CD8-positive, alpha-beta memory T cell (primary cell): ENCODE measurements at places on chromosomes 4 and X. TPM values are rescaled to one million over a fixed set of nuclear protein-coding genes. Genes with fewer than 3 reads are reported as not detected.

DNA sequence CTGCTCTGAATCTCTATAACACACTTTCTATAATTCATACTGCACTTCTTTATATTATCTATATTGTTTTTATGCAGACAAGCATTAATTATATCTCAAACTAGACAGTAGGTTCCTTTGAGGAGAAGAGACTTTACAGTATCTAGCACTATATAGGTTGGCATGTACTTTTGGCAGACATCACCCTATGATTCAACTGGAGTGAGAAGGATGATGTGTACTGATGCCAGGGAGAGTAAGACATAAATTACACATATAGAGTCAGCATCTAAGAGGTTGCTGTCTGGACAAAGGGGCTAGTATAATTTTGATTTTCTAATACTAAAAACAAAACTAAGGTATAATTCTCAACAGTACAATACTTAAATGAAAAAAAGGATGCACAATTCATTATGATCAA lies 5.1 kb upstream of the RBM41 start:
- no peaks in the 10 kb centered on the region for H3K4me1 ChIP-seq
- H3K4me3 ChIP-seq, result no peak overlapping the region
- no peak for DNase-seq
- no peaks in the 10 kb centered on the region for H3K36me3 ChIP-seq
- H3K27ac ChIP-seq, result no peak overlapping the region

- no peaks in the 10 kb centered on the region for H3K36me3 ChIP-seq
- H3K27me3 ChIP-seq, result no peaks in the 10 kb centered on the region
- no peaks in the 10 kb centered on the region for H3K4me1 ChIP-seq
- no peak for DNase-seq
Observed at GRCh38 chr4:8050555-8051206, 107.9 kb downstream of the ABLIM2 start.

CENPE gene
- total RNA-seq, result 22.9 TPM

GRCh38 chr4:142701017-142701416 lies 145.1 kb downstream of the INPP4B start:
- H3K36me3 ChIP-seq, result no peaks in the 10 kb centered on the region
- DNase-seq, result no peak
- H3K27me3 ChIP-seq, result no peaks in the 10 kb centered on the region
- peaks cover 94% of the 10 kb centered on the region for H3K4me1 ChIP-seq

DUSP9 gene
- 0.15 TPM for total RNA-seq

DNA sequence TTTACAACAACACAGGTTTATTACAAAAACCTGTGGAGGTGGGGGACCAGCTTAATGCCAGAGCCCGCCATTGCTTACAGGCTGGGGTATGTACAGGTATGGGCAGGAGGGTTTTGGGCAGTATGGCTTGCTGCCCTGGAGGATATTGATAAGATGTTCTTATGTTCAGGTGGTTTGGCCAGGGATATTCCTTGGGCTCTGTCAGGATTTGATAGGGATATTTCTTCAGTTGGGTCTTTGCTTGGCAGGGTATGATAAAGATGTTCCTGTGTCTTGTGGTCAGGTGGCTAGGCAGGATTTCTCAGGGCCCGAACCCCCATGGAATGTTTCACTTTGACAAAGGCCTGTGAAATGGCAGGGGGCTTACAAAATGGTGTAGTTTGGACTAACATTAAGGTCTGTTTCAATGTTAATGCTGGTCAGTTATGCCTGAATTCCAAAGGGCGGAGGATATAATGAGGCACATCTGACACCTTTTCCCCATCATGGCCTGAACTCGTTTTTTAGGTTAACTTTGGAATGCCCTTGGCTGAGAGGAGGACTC lies 3.1 kb downstream of the MGST2 start:
- H3K27me3 ChIP-seq, result no peaks in the 10 kb centered on the region
- peaks cover 9% of the 10 kb centered on the region for H3K4me1 ChIP-seq
- H3K36me3 ChIP-seq, result no peaks in the 10 kb centered on the region
- DNase-seq, result no peak
- H3K4me3 ChIP-seq, result no peak overlapping the region

- H3K27ac ChIP-seq, result no peak overlapping the region
- H3K4me1 ChIP-seq, result no peaks in the 10 kb centered on the region
- no peaks in the 10 kb centered on the region for H3K36me3 ChIP-seq
- H3K4me3 ChIP-seq, result no peak overlapping the region
- no peaks in the 10 kb centered on the region for H3K27me3 ChIP-seq
Observed at GRCh38 chrX:132501606-132502005, 12.8 kb upstream of the MBNL3 start.

DNA sequence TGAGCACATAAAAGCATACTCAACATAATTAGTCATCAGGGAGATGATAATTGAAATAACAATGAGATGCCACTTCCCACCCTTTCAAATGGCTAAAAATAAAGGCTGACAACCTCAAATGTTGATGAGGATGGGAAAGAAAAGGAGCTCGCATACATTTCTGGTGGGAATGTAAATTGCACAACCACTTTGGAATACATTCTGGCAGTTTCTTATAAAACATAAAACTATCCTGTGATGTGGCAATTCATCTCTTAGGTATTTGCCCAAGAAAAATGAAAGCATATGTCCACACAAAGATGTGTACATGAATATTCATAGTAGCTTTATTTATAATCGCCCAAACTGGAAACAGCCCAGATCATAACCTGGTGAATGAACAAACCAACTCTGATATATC lies 687 bp upstream of the ZNF275 start:
- no peaks in the 10 kb centered on the region for H3K27me3 ChIP-seq
- peak overlapping the region; percentile 41 for H3K4me3 ChIP-seq
- H3K36me3 ChIP-seq, result no peaks in the 10 kb centered on the region
- H3K4me1 ChIP-seq, result peaks cover 25% of the 10 kb centered on the region
- no peak overlapping the region for H3K27ac ChIP-seq

RTL3 gene
- total RNA-seq, result not detected

GRCh38 chr4:148539387-148539786 lies 97.2 kb upstream of the NR3C2 start:
- no peak overlapping the region for H3K27ac ChIP-seq
- H3K4me3 ChIP-seq, result no peak overlapping the region
- no peaks in the 10 kb centered on the region for H3K27me3 ChIP-seq
- DNase-seq, result no peak
- no peaks in the 10 kb centered on the region for H3K36me3 ChIP-seq

ZNF41 gene
- 11.9 TPM for total RNA-seq

- DNase-seq, result no peak
- no peak overlapping the region for H3K27ac ChIP-seq
- H3K4me3 ChIP-seq, result no peak overlapping the region
- H3K27me3 ChIP-seq, result peaks cover 24% of the 10 kb centered on the region
Observed at GRCh38 chr4:121073672-121074381, 1.5 kb upstream of the NDNF start.

DNA sequence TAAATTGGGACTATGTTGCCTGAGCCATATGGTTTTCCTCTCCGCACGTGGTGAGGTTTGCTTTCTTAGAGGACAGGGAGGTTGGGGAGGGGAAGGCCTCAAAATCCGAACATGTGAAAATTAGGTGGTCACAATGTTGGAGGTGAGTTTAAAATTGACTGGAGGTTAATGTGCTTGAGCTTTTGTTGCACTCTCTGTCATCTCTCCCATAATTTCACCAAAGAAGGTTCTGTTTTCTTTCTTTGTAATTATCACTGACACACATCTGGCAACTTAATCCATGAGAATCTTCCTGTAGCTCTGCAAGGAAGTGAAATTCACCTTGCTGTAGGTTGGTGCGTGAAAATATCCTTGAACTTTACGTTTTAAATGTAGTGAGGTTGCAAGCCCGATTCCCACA lies 225.5 kb downstream of the PDGFC start:
- no peak overlapping the region for H3K4me3 ChIP-seq
- H3K36me3 ChIP-seq, result no peaks in the 10 kb centered on the region
- no peaks in the 10 kb centered on the region for H3K27me3 ChIP-seq
- H3K27ac ChIP-seq, result no peak overlapping the region
- no peaks in the 10 kb centered on the region for H3K4me1 ChIP-seq

- H3K4me1 ChIP-seq, result no peaks in the 10 kb centered on the region
- H3K36me3 ChIP-seq, result no peaks in the 10 kb centered on the region
- no peak for DNase-seq
- no peak overlapping the region for H3K4me3 ChIP-seq
- H3K27me3 ChIP-seq, result no peaks in the 10 kb centered on the region
- no peak overlapping the region for H3K27ac ChIP-seq
Observed at GRCh38 chr4:7244331-7244665, 52.0 kb downstream of the SORCS2 start.

- H3K27me3 ChIP-seq, result no peaks in the 10 kb centered on the region
- H3K4me3 ChIP-seq, result no peak overlapping the region
- no peak for DNase-seq
- H3K27ac ChIP-seq, result no peak overlapping the region
Observed at GRCh38 chr4:183266371-183266770, 53.7 kb downstream of the CLDN22 start.

MXD4 gene
- 10.2 TPM for total RNA-seq

DNA sequence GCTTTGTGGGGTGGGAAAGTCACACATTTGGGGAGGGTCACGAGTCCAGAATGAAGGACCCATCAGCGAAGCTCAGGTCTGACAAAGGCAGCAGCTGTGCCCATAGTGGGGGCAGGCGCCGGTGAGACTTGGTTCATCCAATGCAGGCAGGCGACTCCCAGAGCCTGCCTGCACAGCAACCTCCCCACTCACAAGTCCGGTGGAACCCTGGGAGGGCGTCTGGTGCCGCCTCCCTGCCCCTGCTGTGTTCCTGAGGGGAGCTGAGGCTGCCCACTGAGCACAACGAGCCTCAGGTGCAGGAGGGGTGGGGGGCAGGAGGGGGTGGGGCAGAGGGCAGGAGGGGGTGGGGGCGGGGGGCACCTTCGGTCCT lies 13.7 kb downstream of the LRPAP1 start:
- peaks cover 21% of the 10 kb centered on the region for H3K36me3 ChIP-seq
- no peak overlapping the region for H3K27ac ChIP-seq
- H3K4me3 ChIP-seq, result no peak overlapping the region
- no peaks in the 10 kb centered on the region for H3K27me3 ChIP-seq
- H3K4me1 ChIP-seq, result no peaks in the 10 kb centered on the region

GRCh38 chr4:147194604-147195003 lies 248.9 kb upstream of the TTC29 start:
- no peaks in the 10 kb centered on the region for H3K36me3 ChIP-seq
- no peak overlapping the region for H3K4me3 ChIP-seq
- H3K4me1 ChIP-seq, result no peaks in the 10 kb centered on the region
- H3K27me3 ChIP-seq, result no peaks in the 10 kb centered on the region

- no peaks in the 10 kb centered on the region for H3K36me3 ChIP-seq
- DNase-seq, result no peak
- H3K27ac ChIP-seq, result no peak overlapping the region
- H3K27me3 ChIP-seq, result no peaks in the 10 kb centered on the region
Observed at GRCh38 chr4:74475091-74475800, 30.3 kb downstream of the AREG start.

DNA sequence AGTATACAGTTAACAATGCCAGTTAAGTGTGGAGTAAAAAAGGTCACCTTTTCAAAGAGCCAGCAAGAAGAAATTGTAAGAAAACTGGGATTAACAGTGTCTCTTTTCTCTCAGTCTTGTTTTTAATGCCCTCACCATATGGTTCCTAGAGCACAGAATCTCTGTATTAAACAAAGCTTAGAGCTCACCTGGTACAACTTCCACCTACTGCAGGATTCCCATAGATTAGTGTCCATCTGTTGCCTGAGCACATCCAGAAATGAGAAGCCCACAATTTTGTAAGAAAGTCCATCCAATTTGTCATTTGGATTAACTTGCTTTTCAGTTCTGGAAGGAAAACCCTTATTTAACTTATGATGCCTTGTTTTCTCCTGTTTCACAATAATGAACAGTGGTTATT lies 1037.1 kb downstream of the STPG2 start:
- no peaks in the 10 kb centered on the region for H3K27me3 ChIP-seq
- no peaks in the 10 kb centered on the region for H3K36me3 ChIP-seq
- no peak overlapping the region for H3K4me3 ChIP-seq
- DNase-seq, result no peak

DNA sequence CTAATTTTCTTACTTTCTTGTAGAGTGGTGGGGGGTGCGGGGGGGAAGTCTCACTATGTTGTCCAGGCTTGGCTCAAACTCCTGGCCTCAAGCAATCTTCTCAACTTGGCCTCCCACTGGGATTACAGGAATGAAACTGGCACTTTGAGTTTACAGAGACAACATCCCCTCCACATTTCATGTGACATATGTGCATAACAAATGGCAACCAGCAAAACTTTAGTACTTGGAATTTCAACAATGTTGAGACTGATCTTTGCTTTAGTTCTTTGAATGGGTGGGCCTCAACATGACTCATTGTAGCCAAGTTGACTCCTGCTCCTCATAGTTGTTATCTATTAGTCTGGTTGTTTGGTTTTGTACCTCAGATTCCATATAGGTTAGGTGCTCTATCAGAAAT lies 11.4 kb upstream of the FMR1 start:
- no peaks in the 10 kb centered on the region for H3K36me3 ChIP-seq
- no peaks in the 10 kb centered on the region for H3K27me3 ChIP-seq
- H3K4me1 ChIP-seq, result no peaks in the 10 kb centered on the region

- no peak overlapping the region for H3K4me3 ChIP-seq
- no peaks in the 10 kb centered on the region for H3K4me1 ChIP-seq
Observed at GRCh38 chr4:159273141-159273438, 170.2 kb downstream of the RAPGEF2 start.

- no peak overlapping the region for H3K27ac ChIP-seq
- DNase-seq, result no peak
- H3K27me3 ChIP-seq, result no peaks in the 10 kb centered on the region
- no peaks in the 10 kb centered on the region for H3K36me3 ChIP-seq
Observed at GRCh38 chrX:124594017-124594651, 247.8 kb downstream of the SH2D1A start.

DNA sequence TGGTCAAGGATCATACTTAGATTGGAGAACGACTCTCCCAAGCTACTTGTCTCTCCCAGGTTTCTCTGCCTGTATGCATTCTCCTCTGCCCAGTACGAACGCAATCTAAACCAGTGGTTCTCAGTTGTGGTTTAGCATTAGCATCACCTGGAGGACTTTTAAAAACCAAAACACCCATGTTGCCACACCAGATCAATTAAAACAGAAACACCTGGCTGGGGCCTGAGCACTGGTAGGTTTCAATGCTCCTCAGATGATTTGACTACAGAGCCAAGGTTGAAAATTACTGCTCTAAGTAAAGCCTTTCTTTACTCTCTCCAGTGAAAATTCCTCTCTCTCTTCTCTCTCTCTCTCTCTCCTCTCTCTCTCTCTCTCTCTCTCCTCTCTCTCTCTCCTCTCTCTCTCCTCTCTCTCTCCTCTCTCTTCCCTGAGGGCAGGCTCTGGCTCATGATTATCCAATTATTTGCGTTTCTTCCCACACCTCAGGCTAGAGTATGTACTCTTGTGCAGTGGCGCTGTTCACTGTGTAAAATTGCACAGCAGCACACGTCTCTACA lies 153.7 kb upstream of the FGF13 start:
- no peaks in the 10 kb centered on the region for H3K27me3 ChIP-seq
- H3K36me3 ChIP-seq, result no peaks in the 10 kb centered on the region
- no peak overlapping the region for H3K4me3 ChIP-seq
- no peak overlapping the region for H3K27ac ChIP-seq
- no peaks in the 10 kb centered on the region for H3K4me1 ChIP-seq

GRCh38 chr4:8774071-8774470 lies 97.6 kb downstream of the HMX1 start:
- no peaks in the 10 kb centered on the region for H3K4me1 ChIP-seq
- DNase-seq, result no peak
- H3K36me3 ChIP-seq, result no peaks in the 10 kb centered on the region
- no peak overlapping the region for H3K4me3 ChIP-seq
- no peak overlapping the region for H3K27ac ChIP-seq
